NCI-H1105 treated with DMSO at 0.1 percent for 48 hours (cell line): ENCODE measurements at places on chromosomes 2 and 18.

- DNase-seq: no peak
These were observed 585.9 kb downstream of the IRS1 start for GRCh38 chr2:226213717-226214116.

- no peak for DNase-seq
These were observed 134.1 kb upstream of the CREB1 start for GRCh38 chr2:207395535-207396251.

DNA sequence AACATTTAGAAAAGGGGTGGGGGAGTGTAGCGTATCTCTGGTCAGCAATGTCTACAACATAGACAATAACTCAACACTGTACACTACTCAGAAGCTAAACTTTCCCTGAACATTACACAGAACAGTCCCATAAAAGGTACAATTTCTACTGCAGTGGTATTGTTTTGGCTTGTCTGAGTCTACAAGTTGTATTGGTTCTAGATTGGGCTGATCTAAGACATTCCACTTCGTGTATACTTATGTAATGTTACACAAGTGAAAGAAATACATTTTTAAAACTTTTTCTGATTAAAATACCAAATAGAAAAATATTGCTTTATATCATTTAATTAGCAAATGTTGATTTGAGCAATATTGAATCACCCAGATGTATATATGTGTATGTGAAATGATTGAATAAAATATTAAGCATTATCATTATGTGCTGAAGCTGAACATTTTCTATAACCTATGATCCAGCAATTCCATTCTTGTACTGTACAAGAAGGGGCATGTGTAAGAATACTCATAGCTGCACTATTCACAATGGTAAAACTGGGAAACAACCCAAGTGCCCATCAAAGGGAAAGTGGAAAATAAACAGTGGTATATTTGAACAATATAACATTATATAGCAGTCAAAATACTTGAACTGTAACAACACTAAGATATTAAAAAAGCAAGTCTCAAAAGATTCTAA, 52.4 kb downstream of the VSNL1 start:
- peak; percentile 50 for DNase-seq

DNA sequence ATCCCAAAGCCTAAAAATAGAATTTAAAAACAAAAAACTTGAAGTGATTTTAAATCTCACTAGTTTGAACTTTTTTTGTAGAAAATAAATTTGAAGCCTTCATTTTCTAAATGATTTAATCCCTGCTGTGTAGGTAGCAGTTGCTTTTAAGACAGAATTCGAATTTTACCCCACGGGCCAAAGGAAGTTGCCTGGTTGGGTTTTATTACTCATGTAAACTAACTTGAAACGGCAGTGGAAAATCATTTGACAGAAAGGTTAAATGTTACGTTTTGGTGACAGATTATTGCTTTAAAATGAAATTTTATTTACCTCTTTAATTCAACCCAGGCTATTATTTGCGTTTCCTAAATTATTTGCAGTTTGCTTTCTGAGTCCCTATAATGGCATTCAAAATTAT, 2.0 kb downstream of the MAPRE2 start:
- DNase-seq: no peak

DNA sequence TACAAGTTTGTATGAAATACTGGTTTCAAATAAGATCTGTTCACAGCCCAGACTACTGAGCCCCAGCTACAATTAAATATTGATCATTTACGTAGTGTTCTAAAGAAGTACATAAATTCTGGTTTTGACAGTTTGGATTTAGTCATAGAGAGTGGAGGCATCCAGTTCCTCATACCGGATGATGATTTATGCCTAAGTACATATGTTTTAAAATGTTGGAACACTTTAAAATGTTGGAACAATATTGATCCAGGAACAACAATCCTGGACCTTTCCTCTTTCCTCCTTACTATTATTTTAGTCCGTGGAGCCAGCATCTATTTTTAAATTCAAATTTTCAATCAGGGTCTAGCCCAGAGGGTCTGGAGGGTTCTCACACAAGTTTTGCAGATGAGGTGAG, 22.8 kb upstream of the TTN start:
- DNase-seq: no peak

- DNase-seq: no peak
These were observed 216.1 kb upstream of the RAB6C start for GRCh38 chr2:129763190-129763846.

GRCh38 chr2:180707175-180707883, 273.1 kb upstream of the UBE2E3 start:
- no peak for DNase-seq

- no peak for DNase-seq
These were observed 7.3 kb upstream of the CXCR4 start for GRCh38 chr2:136125236-136125635.

GRCh38 chr18:37282386-37283037, 283.1 kb downstream of the CELF4 start:
- no peak for DNase-seq

- DNase-seq: no peak
These were observed 2.5 kb downstream of the RAX start for GRCh38 chr18:59270689-59271257.

- peak; percentile 1 for DNase-seq
These were observed 15.7 kb downstream of the GPR35 start for GRCh38 chr2:240640939-240641338.

DNA sequence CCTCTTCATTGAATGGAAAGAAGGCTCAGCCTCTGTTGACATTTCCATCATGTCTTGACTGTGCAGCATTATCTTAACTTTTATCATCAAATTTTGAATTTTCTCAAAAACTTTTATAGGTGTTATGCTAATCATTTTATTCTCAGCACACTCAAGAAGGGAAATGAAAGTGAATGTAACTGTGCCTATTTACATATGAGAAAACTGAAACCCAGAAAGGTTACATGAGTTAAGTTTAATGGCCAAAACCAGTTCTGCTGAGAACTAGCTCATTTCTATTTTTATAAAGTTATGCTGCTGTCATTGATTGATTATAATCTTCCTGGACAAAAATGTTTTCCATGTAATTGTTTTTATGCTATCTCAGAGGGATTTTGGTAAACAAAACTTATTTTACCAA, 618.8 kb upstream of the NRXN1 start:
- no peak for DNase-seq

DNA sequence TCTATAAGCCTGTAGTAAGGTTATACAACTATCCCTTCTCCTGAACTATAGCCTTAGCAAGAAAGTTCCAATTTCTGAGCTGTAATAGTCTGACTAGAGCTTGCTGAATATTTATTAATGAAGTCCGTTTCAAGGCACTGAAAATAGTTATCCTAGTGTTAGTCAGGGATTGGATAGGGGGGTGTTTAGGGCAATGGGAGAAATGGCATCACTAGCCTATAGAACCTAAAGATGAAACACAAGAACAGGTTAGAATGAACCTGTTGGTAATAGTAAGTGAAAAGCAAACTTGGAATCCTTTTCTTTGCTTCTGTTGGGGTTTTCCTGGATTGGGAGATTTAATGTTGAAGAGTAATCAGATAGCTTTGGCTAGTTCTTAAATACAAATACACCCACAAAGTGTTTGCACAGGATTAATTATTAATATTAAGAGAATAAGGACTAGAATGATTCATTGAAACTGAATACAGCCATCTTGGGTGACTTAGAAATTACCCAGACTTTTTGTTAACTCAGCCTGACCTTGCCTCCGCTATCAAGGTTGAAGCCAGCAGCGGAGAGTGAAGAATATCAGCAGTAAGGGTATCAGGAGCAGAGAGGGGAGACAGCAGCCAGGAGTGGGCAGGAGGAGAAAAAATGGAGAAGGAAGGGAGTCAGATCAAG, 14.4 kb downstream of the CCNT2 start:
- DNase-seq: no peak

DNA sequence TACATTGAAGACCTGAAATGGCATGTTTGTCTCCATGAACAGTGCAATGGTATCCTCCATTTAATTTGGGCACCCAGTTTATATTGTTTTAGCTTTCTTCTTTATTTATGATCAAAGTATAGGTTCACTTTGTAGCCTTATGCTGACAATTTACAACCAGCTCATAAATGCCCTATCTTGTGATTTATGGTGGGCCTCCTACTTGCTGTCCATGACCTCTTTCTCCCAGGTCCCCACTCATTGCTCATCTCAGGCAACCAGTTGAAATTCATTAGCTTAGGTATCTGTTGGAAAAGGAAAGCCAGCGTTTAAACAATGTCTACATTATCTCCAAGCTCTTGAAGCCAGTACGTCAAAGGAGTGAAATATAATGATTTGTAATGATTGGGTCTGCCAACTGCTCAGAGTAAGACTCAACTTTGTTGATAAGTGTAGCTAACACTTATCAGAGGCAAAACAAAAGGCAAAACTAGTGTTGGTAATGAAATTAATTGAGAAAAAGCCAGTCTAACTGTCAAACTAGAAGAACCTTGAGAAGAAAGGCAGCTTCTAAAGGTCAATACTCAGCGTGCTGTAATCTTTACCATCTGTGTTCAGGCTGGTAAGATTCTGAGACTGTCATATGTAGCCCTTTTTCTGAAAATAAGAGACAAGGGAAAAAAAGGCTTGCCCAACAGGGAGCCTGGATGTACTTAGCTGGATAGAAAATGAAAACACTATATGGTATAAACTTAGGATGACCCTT, 695.9 kb downstream of the EPHA4 start:
- no peak for DNase-seq

GRCh38 chr18:10475654-10476291, 21.3 kb downstream of the APCDD1 start:
- DNase-seq: no peak

GRCh38 chr2:137021763-137022162, 256.4 kb downstream of the THSD7B start:
- no peak for DNase-seq

DNA sequence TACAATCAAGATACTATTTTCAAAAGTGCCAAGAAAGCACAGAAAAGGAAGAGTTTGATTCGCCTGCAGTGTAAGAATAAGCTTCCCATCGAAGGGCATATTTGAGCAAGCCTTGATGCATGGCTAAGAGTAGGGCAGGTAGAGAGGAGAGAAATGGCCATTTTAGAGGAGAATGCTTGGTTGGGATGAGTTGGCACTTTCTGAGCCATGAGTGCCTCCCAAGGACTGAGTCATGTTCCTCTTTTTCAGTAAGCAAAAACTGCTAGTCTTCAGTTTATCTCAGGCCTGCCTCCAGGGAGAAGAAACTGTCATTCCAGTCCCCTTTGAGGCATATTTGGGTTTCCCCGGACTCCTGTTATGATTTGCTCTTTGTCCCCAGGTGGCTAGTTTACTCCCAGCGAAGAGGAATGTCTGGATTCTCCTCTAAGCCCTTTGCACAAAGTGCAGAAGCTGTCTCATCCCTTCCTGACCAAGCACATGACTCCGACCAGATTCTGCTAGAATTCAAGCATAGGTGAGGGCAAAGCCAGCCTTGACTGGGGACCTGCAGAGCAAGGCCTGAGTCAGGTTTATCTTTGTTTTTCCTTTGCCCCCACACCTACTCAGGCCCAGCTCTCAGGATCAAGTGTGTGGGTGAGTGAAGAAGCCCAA, 115.2 kb downstream of the TTC32 start:
- no peak for DNase-seq

- no peak for DNase-seq
These were observed 5.4 kb downstream of the CD302 start for GRCh38 chr2:159792599-159792998.

GRCh38 chr2:79511320-79511951, 1.4 kb upstream of the CTNNA2 start:
- no peak for DNase-seq

DNA sequence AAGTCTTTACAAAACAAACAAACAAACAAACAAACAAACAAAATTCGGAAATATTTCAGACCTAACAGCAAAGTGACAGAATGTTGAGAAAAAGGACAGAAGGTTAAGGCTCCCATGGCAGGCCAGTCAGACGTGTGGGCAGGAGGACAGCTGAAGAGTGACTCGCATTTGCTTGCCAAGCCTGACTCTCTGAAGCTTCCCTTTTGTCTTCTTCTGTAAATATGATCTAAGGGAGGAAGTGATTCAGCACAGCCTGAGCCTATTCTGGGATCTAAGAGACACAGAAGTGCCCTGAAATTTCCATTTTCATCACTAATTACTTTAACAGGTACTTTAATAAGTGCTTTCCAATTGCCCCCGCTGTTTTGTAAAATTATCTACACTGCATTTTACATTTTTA, 134.0 kb upstream of the LYPD1 start:
- peak; percentile 47 for DNase-seq

DNA sequence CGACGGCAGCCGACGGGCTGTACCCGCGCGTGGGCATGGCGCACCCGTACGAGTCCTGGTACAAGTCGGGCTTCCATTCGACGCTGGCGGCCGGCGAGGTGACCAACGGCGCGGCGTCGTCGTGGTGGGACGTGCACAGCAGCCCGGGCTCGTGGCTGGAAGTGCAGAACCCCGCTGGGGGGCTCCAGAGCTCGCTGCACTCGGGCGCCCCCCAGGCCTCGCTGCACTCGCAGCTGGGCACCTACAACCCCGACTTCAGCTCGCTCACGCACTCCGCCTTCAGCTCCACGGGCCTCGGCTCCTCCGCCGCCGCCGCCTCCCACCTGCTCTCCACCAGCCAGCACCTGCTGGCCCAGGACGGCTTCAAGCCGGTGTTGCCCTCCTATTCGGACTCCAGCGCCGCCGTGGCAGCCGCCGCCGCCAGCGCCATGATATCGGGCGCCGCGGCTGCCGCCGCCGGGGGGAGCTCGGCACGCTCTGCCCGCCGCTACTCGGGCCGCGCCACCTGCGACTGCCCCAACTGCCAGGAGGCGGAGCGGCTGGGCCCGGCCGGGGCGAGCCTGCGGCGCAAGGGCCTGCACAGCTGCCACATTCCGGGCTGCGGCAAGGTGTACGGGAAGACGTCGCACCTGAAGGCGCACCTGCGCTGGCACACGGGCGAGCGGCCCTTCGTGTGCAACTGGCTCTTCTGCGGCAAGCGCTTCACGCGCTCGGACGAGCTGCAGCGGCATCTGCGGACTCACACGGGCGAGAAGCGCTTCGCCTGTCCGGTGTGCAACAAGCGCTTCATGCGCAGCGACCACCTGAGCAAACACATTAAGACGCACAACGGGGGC, 2.0 kb downstream of the SP9 start:
- peak; percentile 76 for DNase-seq
